ENCODE measurements at places on chromosomes 3 and 15.

DNA sequence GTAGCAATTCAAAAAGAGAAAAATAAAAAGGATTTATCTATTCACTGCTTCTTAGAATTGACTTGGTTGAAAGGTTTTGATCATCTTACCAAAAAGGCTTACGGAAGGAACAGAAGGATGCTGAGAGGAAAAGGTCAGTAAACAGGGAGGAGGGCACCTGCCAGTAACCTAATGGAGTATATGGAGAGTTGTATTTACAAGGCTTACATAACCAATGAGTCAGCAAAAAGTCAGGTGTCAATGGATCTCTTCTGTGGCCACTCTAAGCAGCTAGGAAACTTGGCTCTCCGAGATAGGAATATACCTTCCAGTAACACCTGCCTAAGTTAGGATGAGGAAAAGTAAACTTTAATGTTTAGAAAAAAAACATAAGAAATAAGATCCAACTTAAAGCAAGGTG, 80.5 kb upstream of the PLXND1 start:
- DNase-seq, result no peak

DNA sequence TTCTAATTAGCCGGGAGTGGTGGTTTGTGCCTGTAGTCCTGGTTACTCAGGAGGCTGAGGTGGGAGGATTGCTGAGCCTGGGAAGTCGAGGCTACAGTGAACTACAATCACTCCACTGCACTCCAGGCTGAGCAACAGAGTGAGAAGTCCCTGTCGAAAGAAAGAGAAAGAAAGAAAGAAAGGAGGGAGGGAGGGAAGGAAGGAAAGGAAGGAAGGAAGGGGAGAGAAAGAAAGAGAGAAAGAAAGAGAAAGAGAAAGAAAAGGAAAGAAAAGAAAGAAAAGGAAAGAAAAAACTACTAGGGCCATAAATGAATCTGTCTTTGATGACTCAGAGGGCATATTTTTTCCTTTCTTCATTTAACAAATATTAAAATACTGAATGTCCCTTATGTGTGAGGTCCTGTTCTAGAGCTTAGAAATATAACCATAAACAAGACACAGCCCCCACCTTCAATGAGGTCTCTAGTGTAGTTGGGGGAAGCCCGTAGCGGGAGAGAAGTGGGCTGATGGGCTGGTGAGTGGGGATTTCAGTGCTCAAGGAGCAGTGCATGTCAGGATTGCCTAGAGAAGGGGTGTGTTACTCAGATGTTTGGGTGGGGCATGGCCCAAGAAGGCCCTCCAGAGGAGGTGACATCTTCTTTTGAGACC, 35.2 kb upstream of the PIAS1 start:
- no peak for DNase-seq

DNA sequence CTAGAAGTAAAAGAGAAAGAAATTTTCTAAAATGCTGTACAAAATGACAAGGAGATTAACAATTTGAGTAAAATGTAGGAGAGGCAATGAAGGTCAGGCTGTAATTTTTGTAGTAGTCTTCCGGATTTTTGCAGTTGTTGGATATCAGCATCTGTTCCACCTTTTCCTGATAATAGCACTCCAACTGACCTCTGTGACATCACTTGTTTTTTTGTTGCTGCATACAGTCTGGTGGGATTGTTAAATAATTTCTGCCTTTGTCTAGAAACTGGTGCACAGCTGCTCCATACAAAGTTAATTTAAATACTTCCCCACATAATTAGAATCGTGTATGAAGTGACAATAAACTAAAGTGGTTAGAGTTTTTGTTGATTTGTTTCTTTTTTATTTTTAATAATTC, 731.4 kb downstream of the PLOD2 start:
- DNase-seq, result no peak

- DNase-seq, result no peak
These were observed 146.1 kb downstream of the SUCNR1 start for GRCh38 chr3:152019508-152019907.

DNA sequence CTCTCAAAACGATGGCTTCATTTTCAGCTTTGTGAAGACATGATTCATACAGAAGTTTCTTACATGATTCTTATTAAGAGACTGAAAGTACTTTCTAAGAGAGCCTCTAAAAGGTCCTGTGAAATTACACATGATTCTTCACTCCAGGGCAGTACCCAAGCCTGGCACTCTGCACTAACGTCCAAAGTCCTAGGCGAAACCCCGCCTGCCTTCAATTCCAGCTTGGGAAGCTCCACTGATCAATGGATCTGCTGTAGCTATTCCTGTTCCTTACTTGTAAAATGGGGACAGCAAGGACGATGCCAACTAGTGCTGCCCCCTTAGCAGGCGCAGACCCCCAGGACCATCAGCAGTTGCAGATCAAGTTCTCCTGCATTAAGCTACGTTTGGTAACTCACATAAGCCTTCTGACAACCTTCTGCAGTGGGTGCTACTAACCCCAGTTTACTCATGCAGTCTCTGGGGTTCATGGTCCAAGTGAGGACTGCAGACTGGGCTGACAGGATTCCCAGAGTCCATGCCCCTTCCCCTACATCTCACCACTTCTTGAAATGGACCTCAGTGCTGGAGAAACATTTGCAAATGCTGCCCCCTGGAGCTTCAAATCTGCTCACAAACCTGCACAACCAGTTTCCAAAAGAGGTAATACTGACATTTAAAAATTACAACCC, 10.6 kb downstream of the CHCHD4 start:
- DNase-seq, result no peak

- DNase-seq, result peak; percentile 61
These were observed 880 bp downstream of the PPP4R2 start for GRCh38 chr3:72997421-72997961.

DNA sequence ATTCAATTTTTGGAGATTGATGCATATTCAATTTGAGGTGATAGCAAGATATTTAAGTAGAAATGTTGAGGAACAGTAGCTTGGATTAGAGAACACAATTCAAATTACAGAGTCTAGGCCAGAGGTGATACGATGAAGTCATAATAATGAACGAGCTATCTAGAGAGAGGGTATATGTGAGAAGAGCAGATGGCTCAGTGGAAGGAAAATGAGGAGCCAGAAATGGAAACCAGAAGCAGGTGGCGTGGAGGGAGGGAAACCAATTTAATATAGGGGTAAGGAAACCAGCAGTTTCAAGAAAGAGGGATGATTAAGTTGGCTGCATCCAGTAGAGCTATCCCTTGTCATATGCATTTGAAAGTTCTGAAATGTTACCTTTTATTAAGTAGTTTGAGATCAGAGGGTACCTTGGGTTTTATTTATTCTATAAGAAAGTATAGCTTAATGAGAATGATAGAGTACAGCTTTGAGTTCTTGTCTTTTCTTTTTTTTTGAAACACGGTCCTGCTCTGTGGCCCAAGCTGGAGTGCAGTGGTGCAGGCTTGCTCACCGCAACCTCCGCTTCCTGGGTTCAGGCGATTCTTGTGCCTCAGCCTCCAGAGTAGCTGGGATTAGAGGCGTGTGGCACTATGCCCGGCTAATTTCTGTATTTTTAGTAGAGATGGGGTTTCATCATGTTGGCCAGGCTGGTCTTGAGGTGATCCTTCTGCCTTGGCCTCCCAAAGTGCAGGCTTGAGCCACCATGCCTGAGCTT, 22.1 kb downstream of the NCK1 start:
- DNase-seq, result no peak

DNA sequence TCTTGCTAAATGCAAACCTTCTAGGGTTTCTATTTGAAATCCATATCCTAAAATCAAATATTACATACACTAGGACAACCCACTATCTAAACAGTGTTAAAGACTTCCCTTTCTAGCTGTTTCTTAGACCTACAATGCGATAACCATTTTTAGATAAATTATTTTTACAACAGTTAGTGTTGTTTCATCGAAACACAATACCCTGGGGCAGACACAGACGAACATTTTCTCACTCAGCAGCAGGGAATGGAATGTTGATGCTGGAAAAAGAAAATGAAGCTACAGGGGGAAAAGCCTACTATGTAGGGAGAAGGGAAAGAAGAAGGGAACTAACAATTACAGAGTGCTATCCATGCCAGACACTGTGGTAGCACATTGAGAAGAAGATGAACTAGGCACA, 6.0 kb upstream of the HERC1 start:
- DNase-seq, result no peak

DNA sequence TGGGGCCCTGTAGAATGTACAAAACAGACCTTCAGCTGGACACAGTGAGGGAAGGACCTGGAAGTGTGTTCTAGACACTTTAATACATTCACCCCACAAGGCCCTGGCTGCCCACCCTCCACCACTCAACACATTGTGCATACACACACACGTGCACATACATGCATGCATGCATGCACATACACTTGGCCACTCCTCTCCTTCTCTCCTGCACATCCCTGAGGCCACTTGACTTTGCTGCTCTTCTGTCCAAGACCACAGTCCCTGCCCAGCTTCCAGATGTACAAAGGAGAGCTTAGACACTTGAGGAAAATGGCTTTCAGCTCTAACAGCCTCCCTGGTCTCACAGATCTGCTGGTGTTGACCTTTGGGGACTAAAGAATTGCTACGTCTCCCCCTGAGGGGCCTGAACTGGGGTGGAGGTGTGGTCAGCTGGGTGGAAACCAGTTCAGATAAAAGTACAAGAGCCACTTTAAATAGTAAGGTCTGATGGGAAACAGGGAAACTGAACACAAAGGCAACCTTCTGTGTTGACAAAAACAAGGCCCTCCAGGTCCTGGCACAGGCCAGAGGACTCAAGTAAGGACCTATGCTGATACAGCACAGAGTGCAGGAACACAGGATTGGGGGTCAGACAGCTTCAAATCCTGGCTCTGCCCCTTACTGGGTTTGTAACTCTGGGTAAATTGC, 24.8 kb upstream of the NOX5 start:
- DNase-seq, result no peak
